ENCODE measurements at places on chromosomes 1 and 21.

- no peak for DNase-seq
Measured at GRCh38 chr1:197178998-197179397, 32.5 kb upstream of the ASPM start.

- no peak for DNase-seq
Measured at GRCh38 chr1:18972531-18972930, 16.1 kb upstream of the IFFO2 start.

DNA sequence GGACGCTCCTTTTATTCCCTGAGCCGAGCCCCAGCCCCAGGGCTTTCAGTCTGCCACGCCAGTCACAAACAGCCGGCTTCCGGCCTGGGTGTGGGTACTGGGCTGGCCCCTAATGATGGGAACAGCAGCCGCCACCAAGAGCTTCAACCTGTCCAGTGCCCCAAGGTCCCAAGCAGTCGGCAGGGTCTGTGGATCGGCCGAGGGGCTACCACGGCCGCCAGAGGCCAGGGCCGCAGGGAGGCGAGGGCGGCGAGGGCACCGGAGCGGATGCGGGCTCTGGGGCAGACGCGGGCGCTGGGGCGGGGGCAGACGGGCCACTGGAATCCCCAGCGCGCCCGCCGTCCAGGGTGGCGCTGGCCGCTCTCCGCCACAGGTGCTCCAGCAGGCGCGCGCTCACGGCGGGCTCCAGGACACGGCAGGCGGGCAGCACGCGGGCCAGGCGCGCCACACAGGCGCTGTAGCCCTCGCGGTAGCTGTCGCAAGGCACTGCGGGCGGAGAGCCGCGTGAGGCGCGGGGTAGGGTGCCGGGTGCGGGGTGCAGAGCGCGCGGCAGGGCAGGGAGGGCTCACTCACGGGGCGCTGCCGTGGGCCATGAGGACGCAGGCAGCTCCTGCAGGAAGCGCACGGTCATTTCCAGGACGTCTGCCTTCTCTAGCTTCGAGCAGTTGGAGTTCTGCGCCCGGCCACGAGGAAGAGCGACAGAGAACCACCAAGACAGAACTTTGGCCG lies 887 bp downstream of the HES2 start:
- no peak for DNase-seq

GRCh38 chr21:33751533-33751932 lies 109.2 kb downstream of the ITSN1 start:
- DNase-seq, result no peak

- peak; percentile 33 for DNase-seq
Measured at GRCh38 chr1:173478094-173478674, 1.0 kb downstream of the PRDX6 start.

- DNase-seq, result peak; percentile 37
Measured at GRCh38 chr1:7646981-7647901, 123.9 kb upstream of the VAMP3 start.

DNA sequence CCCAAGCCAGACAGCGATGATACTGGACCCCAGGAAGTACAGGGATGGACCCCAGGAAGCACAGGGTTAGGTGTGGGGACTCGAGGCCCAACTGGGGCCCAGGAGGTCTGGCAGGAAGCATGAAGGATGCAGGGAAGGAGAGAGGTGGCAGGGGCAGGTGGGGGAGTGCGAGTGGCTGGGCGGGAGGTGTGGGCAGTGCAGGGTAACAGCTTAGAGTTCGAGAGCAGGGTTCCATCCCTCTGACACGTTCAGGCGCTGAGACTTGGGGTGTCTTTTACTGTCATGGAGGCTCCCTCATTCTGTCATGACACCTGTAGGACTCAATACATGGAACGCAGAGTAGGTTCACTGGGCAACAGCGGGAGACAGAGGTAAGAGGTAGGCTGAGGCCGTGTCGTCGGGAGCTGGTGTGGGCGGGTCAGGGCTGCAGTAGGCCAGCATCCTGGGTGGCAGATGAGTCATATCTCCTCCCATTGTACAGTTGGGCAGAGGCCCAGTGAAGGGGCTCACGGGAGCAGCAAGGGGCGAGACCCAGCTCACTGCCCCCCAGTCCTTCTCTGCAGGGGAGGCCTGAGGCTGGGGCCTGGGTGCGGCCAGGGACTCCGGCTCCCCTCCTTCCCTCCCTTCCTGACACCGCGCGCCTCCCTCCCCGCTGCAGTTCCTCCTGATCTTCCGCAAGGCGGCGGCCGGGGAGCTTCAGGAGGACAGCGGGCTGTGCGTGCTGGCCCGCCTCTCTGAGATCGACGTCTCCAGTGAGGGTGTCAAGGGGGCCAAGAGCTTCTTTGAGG lies 11.6 kb upstream of the CTRC start:
- DNase-seq, result no peak

DNA sequence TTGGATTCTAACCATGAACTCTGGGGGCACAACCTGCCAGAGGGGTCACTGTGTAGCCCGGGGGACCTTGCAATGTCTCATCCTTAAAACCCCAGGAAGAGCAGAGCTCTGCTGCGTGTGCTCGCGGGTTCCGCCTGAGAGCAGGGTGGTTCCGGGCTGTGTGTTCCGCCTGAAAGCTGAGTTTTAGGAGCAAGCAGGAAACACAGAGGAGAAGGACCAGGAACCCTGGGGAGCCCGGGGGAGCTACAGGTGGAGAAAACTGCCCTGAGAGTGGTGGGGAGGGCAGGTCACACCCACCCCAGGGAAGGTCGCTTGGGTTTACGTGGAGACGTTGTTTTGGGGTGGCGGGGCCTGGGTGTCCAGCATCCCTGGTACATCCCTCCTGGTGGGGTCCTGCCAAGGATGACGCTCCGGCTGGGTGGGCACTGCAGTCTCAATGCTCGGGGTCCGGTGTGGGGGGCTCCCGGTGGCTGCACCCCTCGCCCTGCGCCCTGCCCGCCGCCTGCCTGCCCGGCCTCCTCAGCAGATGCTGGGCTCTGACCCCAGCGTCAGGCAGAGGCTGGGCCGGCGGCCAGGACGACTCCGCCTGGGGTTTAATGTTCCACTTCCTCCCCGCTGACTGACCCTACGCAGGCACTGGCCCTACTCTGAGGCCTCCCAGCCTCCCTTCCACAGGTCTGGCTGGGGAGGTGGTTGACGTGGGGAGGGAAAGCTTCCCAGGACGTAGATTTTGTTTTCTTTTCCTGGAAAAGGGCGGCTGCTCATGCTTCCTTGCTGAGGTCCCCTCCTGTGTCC lies 17.3 kb upstream of the C1orf159 start:
- DNase-seq, result no peak

GRCh38 chr1:182164273-182164672 lies 102.8 kb upstream of the ZNF648 start:
- peak; percentile 60 for DNase-seq

DNA sequence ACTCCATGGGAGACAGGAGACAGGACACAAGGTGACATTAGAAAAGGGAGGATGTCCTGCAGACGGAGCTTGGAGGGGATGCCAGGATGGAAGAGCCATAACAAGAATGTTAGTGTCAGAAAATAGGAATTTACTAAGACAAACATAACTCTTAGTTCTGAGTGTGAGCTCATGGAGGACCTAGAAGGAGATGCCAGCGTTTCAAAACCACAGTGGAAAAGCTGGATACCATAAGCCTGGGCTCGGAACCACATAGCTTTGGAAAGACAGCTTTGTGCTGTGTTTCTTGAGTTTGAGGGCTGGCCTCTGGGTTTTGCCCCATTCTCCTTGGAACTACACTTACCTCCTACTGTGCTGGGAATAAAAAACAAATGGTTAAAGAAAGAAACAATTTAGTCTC lies 128.4 kb downstream of the S1PR1 start:
- DNase-seq, result no peak

GRCh38 chr1:182677397-182678098 lies 6.8 kb downstream of the RGS8 start:
- DNase-seq, result no peak

Data from globus pallidus (tissue), 1 donor.